ENCODE measurements at places on chromosomes 11 and 22. TPM values are rescaled to one million over a fixed set of nuclear protein-coding genes. Genes with fewer than 3 reads are reported as not detected.

The ATG16L2 gene
- 11.5 TPM for polyA plus RNA-seq

The ELFN2 gene
- 1.3 TPM for polyA plus RNA-seq

The GLYAT gene
- not detected for polyA plus RNA-seq

The ACRV1 gene
- polyA plus RNA-seq, result 0.66 TPM

DNA sequence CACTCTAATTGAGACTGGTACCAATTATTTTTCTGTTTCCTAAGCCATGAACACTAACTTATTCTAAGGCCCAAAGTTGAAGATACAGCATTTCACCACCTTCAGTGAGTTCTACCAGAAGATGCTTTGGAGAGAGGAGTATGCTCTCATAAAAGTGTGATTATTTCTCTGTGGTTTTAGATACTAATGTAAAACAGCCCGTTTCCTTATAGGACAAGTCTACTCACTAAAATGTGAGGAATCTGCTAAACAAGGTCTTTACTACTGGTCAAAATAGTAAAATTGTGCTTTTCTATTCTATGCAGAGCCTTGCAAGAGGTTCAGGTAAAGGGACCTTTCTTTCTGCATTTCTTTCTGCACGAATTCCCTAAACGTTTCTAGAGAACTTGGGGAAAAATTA is 2.4 kb downstream of the LGR4 start:
- no peak for DNase-seq

- no peak for DNase-seq
Observed at GRCh38 chr11:4092026-4092425, 2.6 kb upstream of the RRM1 start.

DNA sequence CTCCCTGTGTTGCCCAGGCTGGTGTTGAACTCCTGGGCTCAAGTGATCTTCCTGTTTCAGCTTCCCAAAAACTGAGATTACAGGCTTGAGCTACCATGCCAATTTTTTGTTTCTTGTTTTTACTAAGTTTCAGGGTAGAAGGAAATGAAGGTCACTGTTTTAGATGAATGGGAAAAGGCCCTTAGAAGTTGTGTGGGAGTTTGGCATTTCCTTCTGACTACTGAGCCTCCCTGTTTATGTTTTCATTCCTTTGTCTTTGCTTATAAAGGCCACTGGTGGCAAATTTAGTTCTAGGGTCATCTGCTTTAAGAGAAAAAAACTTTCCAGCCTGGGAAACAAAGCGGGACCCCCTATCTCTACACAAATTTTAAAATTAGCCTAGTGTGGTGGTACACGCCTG is 22.1 kb downstream of the SRPRA start:
- no peak for DNase-seq

DNA sequence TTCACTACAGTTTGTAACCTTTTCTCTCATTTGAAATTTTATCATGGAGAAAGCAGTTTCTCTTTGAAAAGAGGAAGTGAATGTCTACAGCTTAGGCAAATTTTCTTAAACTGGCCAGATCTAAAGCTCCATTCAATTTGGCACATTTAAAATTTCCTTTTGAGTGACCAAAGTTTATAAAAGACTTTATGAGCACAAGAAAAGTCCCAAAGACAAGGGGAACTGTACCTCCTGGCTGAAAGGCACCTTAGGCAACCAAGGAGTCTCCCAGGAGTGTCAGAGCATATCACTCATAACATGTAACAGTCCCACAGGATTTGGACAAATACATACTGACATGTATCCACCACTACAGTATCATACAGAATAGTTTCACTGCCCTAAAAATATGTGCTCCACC is 41.3 kb downstream of the NARS2 start:
- no peak for DNase-seq

GRCh38 chr11:124868331-124869274 is 3.4 kb downstream of the ROBO3 start:
- no peak for DNase-seq

- no peak for DNase-seq
Observed at GRCh38 chr22:43814264-43814663, 2.2 kb upstream of the EFCAB6 start.
